ENCODE measurements at places on chromosomes 3 and 15. TPM values are rescaled to one million over a fixed set of nuclear protein-coding genes. Genes with fewer than 3 reads are reported as not detected.

Gene OGG1
- 30.5 TPM for total RNA-seq

Gene SLC24A5
- not detected for total RNA-seq

Gene KIAA1143
- total RNA-seq, result 40.7 TPM

Gene CSTA
- not detected for total RNA-seq

Gene USP3
- 40.9 TPM for total RNA-seq

Gene UBAP1L
- 5.2 TPM for total RNA-seq

Gene IMPG2
- total RNA-seq, result 0.05 TPM

Gene PLA2G4B
- total RNA-seq, result 4.9 TPM

Gene CHST14
- total RNA-seq, result 7.1 TPM

Gene MAP1A
- total RNA-seq, result 1.2 TPM

All from activated T-cell treated with anti-CD3 and anti-CD28 coated beads, Interleukin-2, amount 50 U/mL, for 4 hours (primary cell).